ENCODE measurements at places on chromosomes 2 and 18. TPM values are rescaled to one million over a fixed set of nuclear protein-coding genes. Genes with fewer than 3 reads are reported as not detected.

MAP2 gene
- 11.5 TPM for total RNA-seq

ATP6V1B1 gene
- total RNA-seq, result 38.2 TPM

ASB18 gene
- total RNA-seq, result not detected

NABP1 gene
- total RNA-seq, result 34.4 TPM

CLEC4F gene
- total RNA-seq, result not detected

DNA sequence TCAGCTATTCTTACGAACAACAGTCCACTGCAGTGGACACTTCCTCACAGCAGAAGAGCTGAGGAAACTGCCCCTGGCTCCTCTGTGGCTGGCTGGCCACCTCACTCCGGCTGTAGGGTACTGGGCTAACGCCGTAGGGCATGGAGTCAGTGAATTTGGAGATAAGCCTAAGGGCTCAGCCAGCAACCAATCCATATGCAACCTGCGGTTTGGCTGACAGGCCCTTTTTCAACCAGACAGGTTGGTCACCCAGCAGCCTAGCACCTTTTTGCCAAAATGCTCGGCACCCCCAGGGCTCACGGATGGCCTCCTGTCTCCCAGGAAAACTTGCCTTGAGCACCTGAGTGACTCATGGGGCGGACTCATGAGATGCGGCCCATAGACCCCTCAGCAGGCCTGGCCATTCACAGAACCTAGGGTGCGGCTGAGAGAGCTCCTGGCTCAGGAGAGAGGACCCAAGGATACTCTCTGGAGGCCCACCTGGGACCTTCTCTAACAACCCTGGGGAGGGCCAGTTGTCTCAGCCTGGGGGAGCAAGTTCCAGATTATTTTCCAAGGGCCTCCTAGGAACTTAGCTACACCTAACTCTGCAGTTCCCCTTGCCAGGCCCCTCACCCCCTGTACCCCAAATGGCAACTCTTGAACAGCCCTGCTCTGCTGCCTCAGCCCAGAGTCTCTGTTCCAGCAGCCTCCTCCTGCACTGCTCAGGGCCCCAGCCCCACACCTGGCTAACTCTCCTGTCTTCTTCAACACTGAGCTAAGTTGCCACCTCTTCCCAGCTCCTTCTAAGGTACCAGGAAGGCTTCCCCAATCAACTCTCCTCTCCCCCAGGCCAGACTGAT lies 252.1 kb downstream of the CYP26B1 start:
- DNase-seq, result no peak

GRCh38 chr2:205002390-205002789 lies 457.1 kb downstream of the PARD3B start:
- DNase-seq, result no peak

DNA sequence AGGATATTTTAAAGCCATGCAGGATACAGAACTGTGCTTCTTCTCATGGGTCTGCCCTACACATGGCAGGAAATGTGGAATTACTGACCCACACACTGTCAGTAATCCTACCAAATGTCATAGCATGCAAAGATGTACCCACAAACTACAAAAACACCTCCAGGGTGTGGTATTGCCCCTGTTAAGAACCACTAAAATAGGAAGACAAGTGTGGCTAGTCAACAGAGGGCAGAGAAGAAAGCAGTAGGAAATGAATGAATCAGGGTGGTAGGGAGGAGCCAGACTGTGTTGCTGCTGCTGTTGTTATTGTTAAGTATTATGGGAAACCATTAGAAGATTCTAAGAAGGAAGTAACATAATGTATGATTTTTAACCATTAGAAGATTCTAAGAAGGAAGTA lies 556.7 kb upstream of the ACVR2A start:
- no peak for DNase-seq

GRCh38 chr2:79275197-79275596 lies 115.6 kb upstream of the REG3A start:
- DNase-seq, result no peak

- DNase-seq, result no peak
Measured at GRCh38 chr2:152415231-152415642, 80.3 kb downstream of the FMNL2 start.

GRCh38 chr18:44497757-44498490 lies 182.8 kb upstream of the SETBP1 start:
- no peak for DNase-seq

GRCh38 chr2:220701115-220701514 lies 871.0 kb downstream of the EPHA4 start:
- no peak for DNase-seq

Measured in breast epithelium (tissue), 4 donors.